ENCODE measurements at places on chromosomes 7 and 10. TPM values are rescaled to one million over a fixed set of nuclear protein-coding genes. Genes with fewer than 3 reads are reported as not detected.

GRCh38 chr7:142328551-142328950 lies 70.7 kb upstream of the PRSS58 start:
- peak overlapping the region; percentile 29 for H3K4me3 ChIP-seq
- no peaks in the 10 kb centered on the region for H3K36me3 ChIP-seq
- peaks cover 20% of the 10 kb centered on the region for H3K4me1 ChIP-seq
- H3K27me3 ChIP-seq = peaks cover 4% of the 10 kb centered on the region
- no peak for DNase-seq

DNA sequence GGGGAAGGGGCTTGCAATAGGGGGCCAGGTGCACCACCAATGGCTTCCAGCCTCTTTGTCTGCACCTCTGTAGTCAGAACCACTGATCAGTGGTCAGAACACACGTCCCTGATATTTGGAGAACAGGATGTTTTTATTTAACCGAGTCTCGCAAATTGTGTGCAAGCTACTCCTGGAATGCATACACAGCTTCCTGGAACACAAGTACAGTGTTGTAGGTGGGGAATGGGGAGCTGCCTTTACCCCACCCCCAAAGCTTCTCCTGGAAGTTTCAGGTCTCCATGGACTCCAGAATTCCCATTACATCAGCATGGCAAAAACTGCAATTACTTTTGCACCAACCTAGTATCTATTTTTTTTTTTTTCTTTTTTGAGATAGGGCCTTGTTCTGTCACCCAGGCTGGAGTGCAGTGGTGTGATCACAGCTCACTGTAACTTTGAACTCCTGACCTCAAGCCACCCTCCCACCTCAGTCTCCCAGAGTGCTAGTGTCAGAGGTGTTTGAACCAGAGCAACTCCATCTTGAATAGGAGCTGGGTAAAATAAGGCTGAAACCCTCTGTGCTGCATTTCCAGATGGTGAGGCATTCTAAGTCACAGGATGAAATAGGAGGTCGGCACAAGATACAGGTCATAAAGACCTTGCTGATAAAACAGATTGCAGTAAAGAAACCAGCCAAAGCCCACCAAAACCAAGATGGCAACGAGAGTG lies 374.0 kb downstream of the CALN1 start:
- H3K36me3 ChIP-seq = no peaks in the 10 kb centered on the region
- no peak overlapping the region for H3K4me3 ChIP-seq
- H3K4me1 ChIP-seq = no peaks in the 10 kb centered on the region
- no peaks in the 10 kb centered on the region for H3K27me3 ChIP-seq

GRCh38 chr7:121313220-121313792 lies 15.5 kb upstream of the WNT16 start:
- DNase-seq = no peak
- H3K4me1 ChIP-seq = no peaks in the 10 kb centered on the region
- H3K27ac ChIP-seq = no peak overlapping the region
- H3K36me3 ChIP-seq = no peaks in the 10 kb centered on the region
- H3K4me3 ChIP-seq = no peak overlapping the region
- H3K27me3 ChIP-seq = peaks cover 7% of the 10 kb centered on the region

DNA sequence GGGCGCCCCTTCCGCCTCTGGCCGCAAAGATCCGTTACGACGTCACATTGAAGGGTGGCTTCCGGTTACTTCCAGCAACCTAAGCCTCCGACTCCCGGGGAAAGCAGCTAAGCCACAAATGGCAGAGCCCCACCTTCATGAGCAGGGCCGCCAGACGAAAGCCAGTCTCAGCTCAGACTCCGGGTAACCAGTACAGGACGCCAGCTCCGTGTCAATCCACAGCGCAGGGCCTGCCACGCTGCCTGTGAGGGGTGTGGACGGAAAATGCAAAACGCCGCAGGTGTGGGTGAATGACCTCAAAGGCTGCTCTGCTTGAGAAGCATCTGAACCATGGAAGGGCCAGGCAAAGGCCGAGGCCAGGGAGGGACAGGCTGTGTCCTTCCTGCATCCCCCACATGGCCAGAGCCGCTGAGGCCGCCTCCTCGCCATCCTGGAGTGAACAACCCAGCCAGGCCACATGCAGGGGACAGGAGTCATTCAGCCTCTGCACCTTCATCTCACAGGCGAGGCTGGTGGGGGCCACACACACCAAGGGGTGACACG lies 53.5 kb upstream of the PPP2R2D start:
- H3K4me1 ChIP-seq = no peaks in the 10 kb centered on the region
- no peak overlapping the region for H3K27ac ChIP-seq
- no peaks in the 10 kb centered on the region for H3K36me3 ChIP-seq
- DNase-seq = no peak
- H3K4me3 ChIP-seq = no peak overlapping the region
- no peaks in the 10 kb centered on the region for H3K27me3 ChIP-seq

Gene NANOS1
- total RNA-seq = 0.09 TPM

GRCh38 chr10:81843042-81843441 lies 32.0 kb upstream of the NRG3 start:
- no peak overlapping the region for H3K27ac ChIP-seq
- H3K4me1 ChIP-seq = no peaks in the 10 kb centered on the region
- no peak for DNase-seq
- peaks cover 7% of the 10 kb centered on the region for H3K27me3 ChIP-seq
- H3K4me3 ChIP-seq = no peak overlapping the region

Gene CH25H
- not detected for total RNA-seq

Gene SRGN
- 400 TPM for total RNA-seq

DNA sequence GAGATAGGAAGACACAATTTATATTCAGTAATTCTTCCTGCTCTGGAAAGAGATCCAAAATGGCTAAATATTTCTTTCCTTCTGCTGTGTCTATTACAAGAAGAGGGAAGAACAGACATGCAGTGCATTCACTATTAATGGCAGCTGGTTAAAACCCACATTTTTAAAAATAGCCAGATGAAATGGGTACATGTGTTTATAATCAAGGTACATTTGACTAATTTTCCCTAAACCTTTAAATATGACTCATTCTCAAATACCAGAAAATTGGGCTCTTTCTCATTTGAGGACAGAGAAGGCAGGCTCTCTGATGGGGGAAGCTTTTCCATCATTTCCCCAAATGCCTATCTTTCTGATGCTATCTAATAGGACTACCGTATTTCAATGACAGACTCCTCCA lies 215.7 kb upstream of the HABP2 start:
- no peak for DNase-seq
- no peaks in the 10 kb centered on the region for H3K4me1 ChIP-seq
- H3K36me3 ChIP-seq = no peaks in the 10 kb centered on the region
- H3K4me3 ChIP-seq = no peak overlapping the region
- H3K27me3 ChIP-seq = peaks cover 5% of the 10 kb centered on the region

GRCh38 chr7:121039510-121039822 lies 51.0 kb downstream of the CPED1 start:
- peaks cover 6% of the 10 kb centered on the region for H3K27me3 ChIP-seq
- H3K36me3 ChIP-seq = no peaks in the 10 kb centered on the region
- no peak for DNase-seq
- H3K27ac ChIP-seq = no peak overlapping the region
- H3K4me1 ChIP-seq = no peaks in the 10 kb centered on the region

DNA sequence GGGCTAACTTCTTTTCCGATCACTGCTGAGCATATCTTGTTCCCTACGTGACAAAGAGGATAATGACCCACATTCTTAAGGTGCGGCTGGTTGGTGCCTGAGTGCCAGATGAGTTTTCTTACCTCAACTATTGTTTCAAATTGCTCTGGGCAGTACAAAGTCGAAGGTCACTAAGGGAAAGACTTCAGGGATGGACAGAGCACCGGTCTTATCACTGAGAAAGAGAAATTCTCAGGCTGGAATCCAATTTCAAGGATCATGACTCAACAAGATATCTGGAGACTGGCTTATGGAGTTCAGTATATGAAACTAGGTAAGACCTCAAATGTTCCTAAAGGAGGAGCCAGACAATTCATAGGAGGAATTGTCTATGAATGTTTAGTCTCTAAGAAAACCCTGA lies 780.3 kb downstream of the SUGCT start:
- no peaks in the 10 kb centered on the region for H3K27me3 ChIP-seq
- no peak overlapping the region for H3K27ac ChIP-seq
- no peak overlapping the region for H3K4me3 ChIP-seq

GRCh38 chr10:23695825-23696420 lies 257.0 kb downstream of the OTUD1 start:
- peaks cover 44% of the 10 kb centered on the region for H3K27me3 ChIP-seq
- no peaks in the 10 kb centered on the region for H3K36me3 ChIP-seq
- H3K4me1 ChIP-seq = peaks cover 17% of the 10 kb centered on the region
- H3K27ac ChIP-seq = no peak overlapping the region

- no peak overlapping the region for H3K4me3 ChIP-seq
- peaks cover 8% of the 10 kb centered on the region for H3K4me1 ChIP-seq
- no peak overlapping the region for H3K27ac ChIP-seq
- no peak for DNase-seq
- H3K36me3 ChIP-seq = no peaks in the 10 kb centered on the region
These were observed 16.4 kb upstream of the ELAPOR2 start for GRCh38 chr7:87075671-87076404.

- no peak overlapping the region for H3K4me3 ChIP-seq
- no peak overlapping the region for H3K27ac ChIP-seq
- DNase-seq = no peak
- peaks cover 24% of the 10 kb centered on the region for H3K36me3 ChIP-seq
- peaks cover 22% of the 10 kb centered on the region for H3K4me1 ChIP-seq
- H3K27me3 ChIP-seq = no peaks in the 10 kb centered on the region
These were observed 49.5 kb downstream of the RSBN1L start for GRCh38 chr7:77745746-77746145.

Gene CALML5
- total RNA-seq = not detected

DNA sequence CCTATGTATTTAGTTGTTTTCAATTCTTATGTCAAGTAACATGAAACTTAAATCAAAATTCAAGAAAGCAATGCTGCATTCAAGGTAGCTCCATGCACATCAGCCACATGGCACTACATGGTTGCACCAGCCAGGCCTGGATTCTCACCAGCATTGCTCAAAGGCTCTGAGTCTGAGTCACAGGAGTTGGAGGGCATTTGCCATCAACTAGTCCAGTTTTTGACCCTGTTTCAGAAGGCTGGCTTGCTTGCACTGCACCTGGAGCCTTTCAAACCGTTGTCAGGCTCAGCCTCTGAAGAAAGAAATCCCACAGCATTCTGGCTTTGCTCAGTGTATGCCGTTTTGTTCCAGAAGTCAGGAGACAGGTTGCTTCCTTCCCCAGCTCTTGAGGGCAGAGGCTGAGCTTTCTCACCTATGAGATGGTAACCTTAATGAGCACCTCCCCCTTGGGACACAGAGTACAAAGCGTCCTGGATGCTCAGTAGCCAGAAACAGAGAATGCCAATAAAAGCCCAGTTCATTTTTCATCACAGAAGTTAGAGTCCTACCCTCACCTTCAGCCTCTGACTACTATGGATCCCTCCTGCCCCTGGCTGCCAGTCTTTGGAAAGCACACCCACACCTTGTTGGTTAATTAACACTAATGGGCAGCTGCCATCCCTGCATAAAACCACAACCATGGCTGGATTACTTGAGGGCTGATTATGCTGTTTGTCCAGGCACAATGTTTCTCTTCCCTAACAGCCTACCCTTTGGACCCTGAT lies 288.4 kb upstream of the LRRTM3 start:
- DNase-seq = no peak
- no peaks in the 10 kb centered on the region for H3K4me1 ChIP-seq
- no peaks in the 10 kb centered on the region for H3K36me3 ChIP-seq
- H3K4me3 ChIP-seq = no peak overlapping the region
- H3K27me3 ChIP-seq = no peaks in the 10 kb centered on the region
- H3K27ac ChIP-seq = no peak overlapping the region

DNA sequence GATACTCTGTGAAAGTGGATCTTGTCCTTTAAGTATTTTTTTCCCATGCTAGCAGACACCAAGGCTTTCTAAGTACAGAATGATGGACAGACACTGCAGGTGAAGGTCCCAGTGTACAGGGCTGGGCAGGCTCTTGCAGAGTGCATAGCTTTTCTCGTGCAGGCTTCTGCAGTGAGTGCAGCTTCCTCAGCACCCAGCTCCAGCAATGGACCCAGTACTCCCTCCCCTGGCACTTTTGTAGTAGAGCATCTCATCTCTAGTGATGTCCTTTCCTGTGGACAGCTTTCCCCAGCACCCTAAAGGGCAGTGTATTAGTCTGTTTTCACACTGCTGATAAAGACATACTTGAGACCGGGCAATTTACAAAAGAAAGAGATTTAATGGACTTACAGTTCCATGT lies 104.3 kb downstream of the CUL2 start:
- H3K27ac ChIP-seq = no peak overlapping the region
- H3K4me1 ChIP-seq = no peaks in the 10 kb centered on the region
- H3K27me3 ChIP-seq = no peaks in the 10 kb centered on the region

- peak overlapping the region; percentile 61 for H3K27ac ChIP-seq
- peak overlapping the region; percentile 4 for H3K4me3 ChIP-seq
- H3K4me1 ChIP-seq = peaks cover 34% of the 10 kb centered on the region
- DNase-seq = peak; percentile 48
- no peaks in the 10 kb centered on the region for H3K36me3 ChIP-seq
- H3K27me3 ChIP-seq = peaks cover 54% of the 10 kb centered on the region
These were observed 127.9 kb upstream of the SEM1 start for GRCh38 chr7:96837593-96837992.

DNA sequence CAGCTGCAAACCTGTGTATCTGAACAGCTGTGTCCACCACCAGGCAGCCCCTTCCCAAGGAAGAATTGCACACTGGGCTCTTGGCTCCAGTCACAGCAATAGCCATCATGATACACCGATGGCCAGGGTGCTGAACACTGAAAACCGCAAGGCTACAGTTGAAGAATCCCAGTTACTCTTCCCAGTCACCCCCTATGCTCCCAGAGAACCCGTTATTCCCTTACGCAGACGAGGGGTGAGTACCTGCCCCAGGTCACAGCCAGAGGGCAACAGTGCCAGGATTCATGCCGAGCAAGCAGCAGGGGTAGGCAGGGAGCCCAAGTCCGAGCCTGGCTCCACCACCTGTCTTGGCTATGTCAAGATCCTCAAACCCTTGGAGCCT lies 57.8 kb downstream of the RASGEF1A start:
- no peak overlapping the region for H3K4me3 ChIP-seq
- no peaks in the 10 kb centered on the region for H3K27me3 ChIP-seq
- no peak for DNase-seq
- no peaks in the 10 kb centered on the region for H3K4me1 ChIP-seq
- H3K27ac ChIP-seq = no peak overlapping the region
- H3K36me3 ChIP-seq = no peaks in the 10 kb centered on the region

DNA sequence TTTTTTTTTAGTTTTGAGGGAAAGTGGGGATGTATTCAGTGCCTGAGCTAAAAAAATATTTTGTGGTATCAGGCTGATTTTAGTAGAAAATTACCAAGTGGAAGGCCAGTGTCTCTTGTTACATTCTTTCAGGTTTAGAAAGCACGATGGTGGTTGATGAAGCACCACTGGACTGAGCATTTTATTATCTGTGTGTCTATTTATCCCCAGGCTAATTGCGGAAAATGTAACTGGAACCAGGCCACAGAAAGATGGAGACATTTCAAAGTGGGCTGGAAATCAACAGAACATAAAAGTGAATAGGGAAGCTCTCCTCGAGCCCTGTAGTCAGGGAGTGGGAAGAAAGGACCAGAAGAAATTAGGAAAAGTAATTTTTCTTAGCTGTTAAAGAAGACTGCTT lies 261.0 kb downstream of the STK31 start:
- no peak overlapping the region for H3K4me3 ChIP-seq
- H3K27me3 ChIP-seq = no peaks in the 10 kb centered on the region
- no peaks in the 10 kb centered on the region for H3K36me3 ChIP-seq
- H3K27ac ChIP-seq = no peak overlapping the region
- DNase-seq = no peak
